CD4-positive, alpha-beta T cell treated with Interferon gamma for 1 hour (primary cell): ENCODE measurements at places on chromosomes 1 and 21.

DNA sequence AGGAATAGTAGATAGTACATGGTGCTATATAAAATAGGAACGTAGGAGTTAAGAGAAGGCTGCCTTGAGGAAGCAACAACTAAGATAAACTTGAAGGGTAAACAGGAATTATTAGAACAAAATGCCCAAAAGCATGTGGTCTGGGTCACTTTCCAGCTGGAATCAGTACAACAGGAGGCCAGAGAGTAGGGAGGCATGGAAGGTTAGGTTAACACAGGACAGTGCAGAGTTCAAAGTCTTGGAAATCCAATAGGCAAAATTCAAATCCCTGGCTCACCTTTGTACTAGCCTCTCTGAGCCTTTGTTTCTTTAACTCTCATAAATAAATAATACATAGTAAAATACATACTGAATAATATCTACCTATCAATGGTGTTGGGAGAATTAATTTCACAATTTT, 69.0 kb upstream of the NEK7 start:
- DNase-seq = no peak

GRCh38 chr1:37741130-37741529, 23.8 kb downstream of the EPHA10 start:
- DNase-seq = no peak

- no peak for DNase-seq
Measured at GRCh38 chr1:37730376-37730775, 34.5 kb downstream of the EPHA10 start.

GRCh38 chr1:64745181-64745985, 508 bp downstream of the RAVER2 start:
- DNase-seq = peak; percentile 9

- no peak for DNase-seq
Measured at GRCh38 chr21:43809346-43809799, 20.0 kb downstream of the RRP1 start.

GRCh38 chr1:65992165-65992821, 199.6 kb downstream of the PDE4B start:
- DNase-seq = no peak

- no peak for DNase-seq
Measured at GRCh38 chr1:245872475-245872874, 634.6 kb downstream of the SMYD3 start.

GRCh38 chr1:10253149-10253548, 42.8 kb downstream of the KIF1B start:
- DNase-seq = no peak

DNA sequence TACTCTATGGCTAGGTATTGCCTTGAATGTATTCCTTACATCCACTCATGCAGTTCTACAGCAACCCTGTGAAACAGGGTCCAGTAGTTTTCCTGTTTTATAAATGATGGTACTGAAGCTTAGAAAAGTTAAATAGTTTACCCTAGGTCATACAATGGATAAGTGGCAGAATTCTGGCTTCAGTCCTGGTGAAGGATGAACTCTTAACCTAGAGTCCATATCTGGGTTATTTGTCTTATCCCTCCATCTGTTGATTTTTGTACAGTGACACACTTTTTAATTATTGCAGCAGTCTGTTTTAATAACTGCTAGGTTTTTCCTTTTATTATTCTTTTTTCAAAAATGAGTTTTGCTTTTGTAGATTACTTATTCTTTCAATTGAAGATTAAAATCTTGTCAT, 263.9 kb downstream of the DNM3 start:
- no peak for DNase-seq
